Gastroesophageal sphincter (tissue), 4 donors: ENCODE measurements at places on chromosomes 1 and 21.

DNA sequence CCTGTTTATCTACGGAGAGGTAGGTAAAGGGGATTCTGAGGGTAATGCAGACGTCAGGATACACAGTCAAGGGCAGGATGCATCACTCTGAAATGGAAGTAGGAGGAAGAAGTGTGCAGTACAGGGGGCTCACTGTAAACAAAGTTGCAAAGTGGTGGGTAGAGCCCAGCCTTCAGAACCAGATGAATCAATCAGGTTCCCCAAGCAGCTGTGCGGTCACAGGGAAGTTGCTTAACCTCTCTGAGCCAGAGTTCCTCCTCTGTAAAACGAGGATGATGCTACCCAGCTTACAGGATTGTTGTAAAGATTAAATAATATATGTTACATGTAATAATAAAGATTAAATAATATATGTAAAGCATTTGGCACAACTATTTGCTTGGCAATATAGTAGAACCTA lies 13.5 kb upstream of the MYOM3 start:
- no peak overlapping the region for H3K27ac ChIP-seq
- H3K36me3 ChIP-seq: no peaks in the 10 kb centered on the region
- no peak for ATAC-seq
- no peak overlapping the region for H3K4me3 ChIP-seq
- H3K4me1 ChIP-seq: peaks cover 3% of the 10 kb centered on the region

DNA sequence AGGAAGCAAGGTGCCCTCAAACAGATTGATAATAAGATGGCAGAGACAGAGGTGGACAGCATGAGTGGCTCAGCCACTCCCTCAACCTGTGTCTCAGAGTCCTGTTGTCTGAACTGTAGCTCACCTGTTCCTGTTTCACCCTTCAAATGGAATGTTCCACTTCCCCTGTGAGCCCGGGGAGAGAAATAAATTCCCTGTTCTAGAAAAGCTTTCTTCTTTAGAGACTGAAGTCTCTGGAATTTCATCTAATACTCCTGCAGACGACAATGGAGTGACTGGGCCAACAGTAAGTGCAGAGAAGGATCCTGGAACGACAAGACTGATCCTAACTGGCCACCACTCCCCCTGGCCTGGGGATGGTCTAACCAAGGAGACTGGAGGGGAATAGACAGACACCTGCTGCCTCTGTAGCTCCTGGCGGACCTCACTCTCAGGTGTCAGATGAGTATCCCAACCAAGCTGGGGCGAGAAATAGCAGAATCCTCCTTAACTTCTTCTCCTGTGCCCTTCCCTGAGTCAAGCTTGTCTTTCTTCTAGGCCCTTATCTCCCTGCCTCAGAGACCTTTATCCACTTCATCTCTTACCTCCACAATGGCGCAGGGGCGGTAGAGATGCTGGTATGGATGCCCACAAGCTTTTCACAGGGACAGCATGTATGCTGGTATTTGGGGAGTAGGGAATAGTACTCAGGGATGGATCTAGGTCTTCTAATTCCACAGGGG lies 45.4 kb downstream of the PLEKHA6 start:
- H3K27me3 ChIP-seq: peaks cover 12% of the 10 kb centered on the region
- no peak for ATAC-seq
- H3K4me1 ChIP-seq: no peaks in the 10 kb centered on the region
- no peak overlapping the region for H3K27ac ChIP-seq

DNA sequence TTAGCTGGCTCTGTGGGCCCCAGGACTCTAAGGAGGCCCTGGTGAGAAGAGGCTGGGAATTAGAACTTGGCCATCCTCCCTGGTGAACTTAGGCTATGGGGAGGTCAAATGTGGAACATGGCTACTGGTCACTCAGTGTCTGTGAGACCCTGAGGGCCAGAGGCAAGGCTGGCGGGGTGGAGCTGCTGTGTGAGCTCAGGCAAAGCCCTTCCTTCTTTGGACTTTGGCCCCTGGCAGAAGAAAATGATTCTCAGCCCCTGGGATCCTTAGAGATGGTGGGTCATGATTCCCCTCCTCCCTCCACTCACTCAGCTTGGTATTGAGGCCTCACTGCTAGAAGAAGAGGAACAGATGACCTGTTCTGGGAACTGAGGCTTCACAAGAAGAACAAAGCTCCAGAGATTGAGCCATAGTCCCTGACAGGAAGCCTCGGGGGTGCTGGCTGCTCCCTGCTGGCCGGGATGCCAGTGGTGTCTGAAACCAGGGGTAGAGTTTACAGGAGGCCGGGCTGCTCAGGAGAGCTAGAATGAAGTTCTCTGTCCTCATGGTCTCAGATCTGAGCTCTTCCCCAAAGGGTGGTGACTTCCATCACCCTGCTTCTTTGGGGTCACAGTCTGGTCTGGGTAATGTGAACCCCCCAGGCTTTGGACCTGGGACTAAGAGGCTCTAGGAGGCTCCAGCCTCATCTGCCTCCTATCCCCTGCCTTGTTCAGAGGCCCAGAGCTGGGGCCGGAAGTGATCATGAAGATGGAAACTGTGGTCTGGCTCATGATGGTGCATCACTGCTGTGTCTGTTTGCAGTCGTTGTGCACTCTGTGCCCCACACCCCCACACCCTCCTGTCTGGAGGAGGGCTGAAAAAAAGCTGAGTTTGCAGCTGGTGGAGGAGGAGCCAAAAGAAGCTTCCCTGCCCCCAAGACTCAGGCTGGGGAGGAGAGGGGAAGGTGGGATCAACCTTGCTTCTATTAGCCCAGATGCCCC lies 905 bp downstream of the BTBD19 start:
- ATAC-seq: no peak
- peak overlapping the region; percentile 1 for H3K4me3 ChIP-seq
- no peaks in the 10 kb centered on the region for H3K27me3 ChIP-seq
- H3K27ac ChIP-seq: peak overlapping the region; percentile 99
- peaks cover 17% of the 10 kb centered on the region for H3K4me1 ChIP-seq

GRCh38 chr1:211822677-211823407 lies 7.7 kb downstream of the LPGAT1 start:
- no peak overlapping the region for H3K27ac ChIP-seq
- H3K4me3 ChIP-seq: no peak overlapping the region
- H3K27me3 ChIP-seq: no peaks in the 10 kb centered on the region

GRCh38 chr1:39317910-39318633 lies 113.6 kb downstream of the MACF1 start:
- no peak overlapping the region for H3K27ac ChIP-seq
- H3K27me3 ChIP-seq: no peaks in the 10 kb centered on the region
- peaks cover 9% of the 10 kb centered on the region for H3K36me3 ChIP-seq
- H3K4me3 ChIP-seq: no peak overlapping the region
- ATAC-seq: no peak
- no peaks in the 10 kb centered on the region for H3K4me1 ChIP-seq

DNA sequence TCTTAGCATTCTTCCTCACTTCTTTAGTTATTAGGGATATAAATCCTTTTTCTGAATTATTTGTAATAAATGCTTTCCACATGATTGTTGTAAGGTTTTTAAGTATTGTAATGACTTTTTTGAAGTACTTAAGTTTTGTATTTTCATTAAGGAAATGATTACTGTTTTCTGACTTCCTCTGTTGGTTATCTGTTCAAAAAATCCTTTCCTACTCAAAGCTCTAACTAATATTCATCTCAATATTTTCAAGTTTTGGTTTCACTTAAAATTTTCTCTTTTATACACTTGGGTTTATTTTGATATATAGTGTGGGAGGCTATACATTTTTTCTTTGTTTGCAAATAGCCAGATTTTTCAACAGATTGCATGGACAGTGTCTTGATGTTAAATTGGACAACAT lies 59.9 kb upstream of the NHLH2 start:
- no peak for ATAC-seq
- no peaks in the 10 kb centered on the region for H3K4me1 ChIP-seq
- no peaks in the 10 kb centered on the region for H3K36me3 ChIP-seq
- H3K4me3 ChIP-seq: no peak overlapping the region

- no peak overlapping the region for H3K27ac ChIP-seq
- no peak for ATAC-seq
- no peak overlapping the region for H3K4me3 ChIP-seq
- peaks cover 19% of the 10 kb centered on the region for H3K4me1 ChIP-seq
Measured at GRCh38 chr1:48493041-48493440, 21.0 kb upstream of the SPATA6 start.

- H3K4me3 ChIP-seq: no peak overlapping the region
- H3K36me3 ChIP-seq: no peaks in the 10 kb centered on the region
- H3K4me1 ChIP-seq: no peaks in the 10 kb centered on the region
- no peak overlapping the region for H3K27ac ChIP-seq
Measured at GRCh38 chr1:116256286-116256649, 116.8 kb upstream of the ATP1A1 start.

- peak overlapping the region; percentile 96 for H3K27ac ChIP-seq
- H3K4me3 ChIP-seq: no peak overlapping the region
- ATAC-seq: no peak
- H3K36me3 ChIP-seq: no peaks in the 10 kb centered on the region
Measured at GRCh38 chr1:20487236-20487590, 1.2 kb upstream of the CAMK2N1 start.

GRCh38 chr1:31397360-31398095 lies 15.5 kb upstream of the SERINC2 start:
- H3K27ac ChIP-seq: no peak overlapping the region
- H3K4me1 ChIP-seq: peaks cover 3% of the 10 kb centered on the region
- no peaks in the 10 kb centered on the region for H3K36me3 ChIP-seq
- no peak for ATAC-seq
- no peaks in the 10 kb centered on the region for H3K27me3 ChIP-seq

GRCh38 chr21:15406791-15407190 lies 323.0 kb upstream of the USP25 start:
- no peak for ATAC-seq
- no peaks in the 10 kb centered on the region for H3K4me1 ChIP-seq
- no peak overlapping the region for H3K4me3 ChIP-seq
- H3K36me3 ChIP-seq: no peaks in the 10 kb centered on the region

DNA sequence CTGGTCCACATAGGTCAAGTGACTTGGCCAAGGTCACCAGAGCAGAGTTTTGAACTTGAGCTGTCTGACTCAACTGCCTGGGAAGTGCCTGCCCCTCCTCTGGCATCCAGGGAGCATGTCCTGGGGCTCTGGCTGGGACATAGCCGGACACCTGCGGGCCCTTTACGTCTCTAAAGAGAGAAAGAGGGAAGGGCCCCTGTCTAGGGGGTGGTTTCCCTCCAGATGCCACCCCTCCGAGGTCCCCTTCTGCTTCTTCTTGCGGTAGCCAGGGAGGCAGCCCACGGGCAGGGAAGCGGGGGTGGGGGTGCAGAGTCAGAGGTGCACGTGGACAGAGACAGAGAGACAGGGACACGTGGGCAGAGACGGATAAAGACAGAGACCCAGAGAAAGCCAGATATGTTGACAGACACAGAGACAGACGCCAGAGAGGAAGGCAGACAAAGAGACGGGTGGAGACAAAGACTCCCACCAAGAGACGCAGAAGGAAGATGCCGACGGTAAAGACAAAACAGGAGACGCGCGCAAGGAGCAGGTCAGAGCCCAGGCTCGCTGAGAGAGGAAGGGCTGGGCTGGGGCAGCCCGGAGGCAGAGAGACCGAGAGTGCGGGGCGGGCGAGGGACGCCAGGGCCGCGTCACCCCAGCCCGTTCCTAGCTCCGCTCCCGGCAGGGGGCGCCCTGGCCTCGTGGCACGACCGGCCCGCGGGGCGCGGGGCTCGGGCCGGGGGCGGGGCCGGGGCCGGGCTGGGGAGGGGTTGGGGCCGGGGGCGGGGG lies 458 bp upstream of the ALPL start:
- no peaks in the 10 kb centered on the region for H3K36me3 ChIP-seq
- no peak overlapping the region for H3K27ac ChIP-seq
- ATAC-seq: peak; percentile 74
- peaks cover 78% of the 10 kb centered on the region for H3K27me3 ChIP-seq

DNA sequence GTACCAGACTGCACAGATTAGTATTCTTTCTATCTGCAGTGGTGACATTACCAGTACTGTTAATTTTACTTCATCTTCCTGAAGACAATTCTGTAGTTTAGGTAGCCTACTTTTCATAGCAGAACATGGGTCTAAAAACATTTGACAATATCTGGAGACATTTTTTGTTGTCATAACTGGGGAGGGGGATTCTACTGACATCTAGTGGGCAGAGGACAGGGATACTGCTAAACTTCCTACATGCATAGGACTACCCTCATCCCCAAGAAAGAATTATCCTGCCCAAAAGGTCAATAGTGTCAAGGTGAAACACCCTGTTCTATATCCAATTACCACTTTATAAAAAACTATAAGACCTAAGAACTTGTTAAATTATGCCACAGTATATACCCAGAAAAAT lies 3.4 kb upstream of the ARHGAP29 start:
- no peak for ATAC-seq
- H3K27me3 ChIP-seq: peaks cover 16% of the 10 kb centered on the region
- H3K4me3 ChIP-seq: no peak overlapping the region
- H3K4me1 ChIP-seq: no peaks in the 10 kb centered on the region
- no peaks in the 10 kb centered on the region for H3K36me3 ChIP-seq

- peaks cover 49% of the 10 kb centered on the region for H3K36me3 ChIP-seq
- H3K27me3 ChIP-seq: no peaks in the 10 kb centered on the region
- no peak for ATAC-seq
Measured at GRCh38 chr1:23449306-23449705, 24.8 kb upstream of the TCEA3 start.

GRCh38 chr1:38744452-38745350 lies 114.9 kb downstream of the RRAGC start:
- peaks cover 17% of the 10 kb centered on the region for H3K27me3 ChIP-seq
- H3K36me3 ChIP-seq: no peaks in the 10 kb centered on the region

DNA sequence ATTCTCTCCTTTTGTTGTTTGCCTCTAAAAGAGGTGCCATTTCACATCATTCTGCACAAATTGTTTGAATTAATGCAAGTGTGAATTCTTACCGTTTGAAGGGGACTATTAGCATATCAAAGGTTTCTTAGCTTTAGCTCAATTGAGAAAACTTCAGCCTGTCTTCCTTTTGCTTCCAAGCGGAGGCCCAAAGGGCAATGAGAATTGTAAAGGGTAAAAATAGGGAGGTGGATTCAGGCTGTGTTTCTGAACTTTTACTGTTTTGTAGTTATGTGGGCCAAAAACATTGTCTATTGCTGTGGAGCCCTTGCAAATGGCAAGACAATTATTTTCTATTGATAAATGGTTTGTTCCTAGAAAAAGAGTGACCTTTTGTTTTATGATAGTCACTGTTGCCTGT lies 3.6 kb downstream of the ADGRL2 start:
- no peak for ATAC-seq
- no peaks in the 10 kb centered on the region for H3K27me3 ChIP-seq
- no peak overlapping the region for H3K4me3 ChIP-seq
- no peaks in the 10 kb centered on the region for H3K36me3 ChIP-seq

GRCh38 chr1:62271948-62272728 lies 47.1 kb downstream of the KANK4 start:
- no peak overlapping the region for H3K4me3 ChIP-seq
- H3K36me3 ChIP-seq: no peaks in the 10 kb centered on the region
- no peak for ATAC-seq

- H3K27me3 ChIP-seq: no peaks in the 10 kb centered on the region
- peak overlapping the region; percentile 77 for H3K27ac ChIP-seq
- peaks cover 9% of the 10 kb centered on the region for H3K4me1 ChIP-seq
- ATAC-seq: peak; percentile 99
- H3K4me3 ChIP-seq: no peak overlapping the region
Measured at GRCh38 chr1:64898107-64898861, 68.1 kb downstream of the JAK1 start.

GRCh38 chr1:201309416-201309815 lies 26.1 kb downstream of the PKP1 start:
- H3K4me1 ChIP-seq: no peaks in the 10 kb centered on the region
- ATAC-seq: peak; percentile 63
- peaks cover 32% of the 10 kb centered on the region for H3K27me3 ChIP-seq
- no peak overlapping the region for H3K4me3 ChIP-seq
- H3K27ac ChIP-seq: peak overlapping the region; percentile 35

- H3K4me3 ChIP-seq: no peak overlapping the region
- no peaks in the 10 kb centered on the region for H3K27me3 ChIP-seq
- H3K4me1 ChIP-seq: no peaks in the 10 kb centered on the region
Measured at GRCh38 chr1:101603726-101604125, 366.9 kb downstream of the S1PR1 start.
